HepG2 (cell line): ENCODE measurements at places on chromosomes 2 and 18. TPM values are rescaled to one million over a fixed set of nuclear protein-coding genes. Genes with fewer than 3 reads are reported as not detected.

The NT5DC4 gene
- total RNA-seq: 2.4 and 4.2 TPM in 2 replicates

The GALNT3 gene
- 0.29 TPM in 1 of 2 replicates, not detected in the other for total RNA-seq

The ZNF892 gene
- total RNA-seq: 0.21 TPM in 1 of 2 replicates, not detected in the other

The ABHD1 gene
- total RNA-seq: 0.04 TPM in 1 of 2 replicates, not detected in the other

The AMER3 gene
- total RNA-seq: not detected in 2 replicates

The UBR3 gene
- 28.0 and 31.6 TPM in 2 replicates for total RNA-seq

The DOK6 gene
- 14.7 and 17.2 TPM in 2 replicates for total RNA-seq

The LONRF2 gene
- total RNA-seq: not detected in 2 replicates

The SLC5A7 gene
- total RNA-seq: not detected in 2 replicates

The FBXO15 gene
- 0.09 TPM in 1 of 2 replicates, not detected in the other for total RNA-seq

The TTR gene
- 42.2 and 91.3 TPM in 2 replicates for total RNA-seq

The ANKRD53 gene
- total RNA-seq: not detected in 2 replicates

The CCDC148 gene
- 0.49 and 0.73 TPM in 2 replicates for total RNA-seq

DNA sequence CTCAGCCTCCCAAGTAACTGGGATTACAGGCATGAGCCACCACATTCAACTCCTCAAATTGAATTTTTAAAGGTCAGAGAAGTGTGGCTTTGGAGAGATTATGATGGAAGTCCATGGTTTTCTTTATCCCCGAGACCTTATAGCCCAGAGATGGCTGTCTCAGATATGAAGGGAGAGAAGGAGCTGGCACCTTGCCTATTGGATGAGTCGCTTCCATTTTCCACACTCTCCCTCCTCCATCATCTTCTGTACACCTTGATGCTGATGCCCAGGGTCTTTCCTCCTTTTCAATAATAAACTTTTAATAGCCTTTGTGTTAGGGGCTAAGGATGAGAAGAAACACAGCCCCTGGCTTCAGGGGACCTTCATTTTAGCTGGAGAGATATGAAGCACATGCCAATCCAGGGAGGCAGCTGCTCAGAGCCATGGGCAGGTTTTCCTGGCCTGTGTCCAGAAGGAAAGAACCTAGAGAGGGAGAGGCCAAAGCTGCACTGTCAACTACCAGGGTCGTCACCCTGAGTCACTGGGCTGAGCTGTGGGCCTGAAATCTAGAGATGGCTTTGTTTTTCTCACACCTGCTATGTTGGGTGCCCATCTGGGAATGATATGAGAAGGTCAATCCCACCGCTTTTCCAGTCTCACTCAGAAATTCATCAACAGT lies 146.0 kb upstream of the SERTAD2 start:
- DNase-seq: no peak

DNA sequence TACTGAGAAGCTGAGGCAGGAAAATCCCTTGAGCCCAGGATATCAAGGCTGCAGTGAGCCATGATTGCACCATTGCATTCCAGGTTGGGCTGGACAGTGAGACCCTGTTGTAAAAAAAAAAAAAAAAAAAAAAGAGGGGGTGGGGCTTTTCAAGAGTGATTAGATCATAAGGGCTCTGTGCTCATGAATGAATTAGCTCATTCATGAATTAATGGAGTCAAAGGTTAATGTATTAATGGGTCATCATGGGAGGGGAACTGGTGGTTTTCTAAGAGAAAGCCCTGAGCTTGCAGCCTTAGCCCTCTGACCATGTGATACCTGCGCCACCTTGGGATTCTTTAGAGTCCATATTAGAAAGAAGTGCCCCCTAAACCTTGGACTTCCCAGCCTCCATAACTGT lies 4.5 kb downstream of the SLC19A3 start:
- DNase-seq: peak; percentile 21

DNA sequence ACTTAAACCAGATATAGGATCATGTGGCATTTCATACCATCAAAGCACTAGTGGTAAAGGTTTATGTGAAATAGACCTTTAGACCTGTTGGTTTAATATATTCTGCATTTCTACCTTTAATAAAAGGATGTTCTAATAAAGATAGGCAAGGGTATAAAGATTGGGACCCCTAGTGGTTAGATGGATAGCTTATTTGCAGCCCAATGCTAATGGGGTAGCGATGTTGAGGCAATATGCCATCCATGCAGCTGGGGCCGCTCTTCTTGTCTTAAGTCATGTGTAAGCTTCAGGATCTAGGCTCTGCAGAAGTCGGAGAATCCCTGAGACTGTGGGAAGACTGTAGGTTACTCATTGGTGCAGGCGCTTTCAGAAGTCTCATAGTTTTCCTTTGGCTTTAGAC lies 114.9 kb downstream of the ICOS start:
- DNase-seq: no peak

DNA sequence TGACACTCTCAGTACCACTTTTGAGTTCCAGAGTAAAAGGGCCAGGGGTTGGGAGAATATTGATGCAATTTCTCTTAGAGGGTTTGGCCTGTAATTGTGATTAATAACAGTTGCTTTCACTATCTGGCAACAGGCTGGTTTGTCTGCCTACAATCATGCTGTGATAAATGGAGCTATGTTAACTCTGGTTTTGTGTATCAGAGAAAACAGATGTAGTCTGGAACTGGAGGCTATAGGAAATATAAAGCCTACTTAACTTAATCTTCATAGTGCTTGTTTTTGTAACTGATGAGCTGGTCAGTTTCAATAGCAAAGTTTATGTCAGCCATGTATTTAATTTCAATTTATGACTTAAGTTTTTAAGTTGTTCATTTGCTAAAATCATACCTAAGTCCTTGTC lies 138.0 kb downstream of the AGPS start:
- DNase-seq: no peak

DNA sequence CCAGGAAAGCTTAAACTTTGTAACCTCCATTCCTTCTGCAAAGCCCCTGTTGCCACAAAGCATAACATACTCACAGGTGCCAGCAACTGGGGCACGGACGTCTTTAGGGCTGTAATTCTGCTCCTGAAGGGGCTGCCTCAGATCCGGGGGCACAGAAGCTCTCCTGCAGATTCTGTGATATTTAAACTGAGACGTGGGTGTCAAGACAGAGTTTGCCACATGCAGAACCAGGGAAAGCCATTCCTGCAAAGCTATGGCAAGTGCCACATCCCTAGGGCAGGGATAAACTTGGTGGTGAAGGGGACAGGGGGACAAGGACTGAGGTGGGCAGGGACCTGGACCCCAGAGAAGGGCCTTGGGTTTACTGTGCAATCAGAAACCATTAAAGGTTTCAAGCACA lies 247.2 kb downstream of the EIPR1 start:
- no peak for DNase-seq

- no peak for DNase-seq
Observed at GRCh38 chr2:61702088-61702467, 151.8 kb downstream of the FAM161A start.

DNA sequence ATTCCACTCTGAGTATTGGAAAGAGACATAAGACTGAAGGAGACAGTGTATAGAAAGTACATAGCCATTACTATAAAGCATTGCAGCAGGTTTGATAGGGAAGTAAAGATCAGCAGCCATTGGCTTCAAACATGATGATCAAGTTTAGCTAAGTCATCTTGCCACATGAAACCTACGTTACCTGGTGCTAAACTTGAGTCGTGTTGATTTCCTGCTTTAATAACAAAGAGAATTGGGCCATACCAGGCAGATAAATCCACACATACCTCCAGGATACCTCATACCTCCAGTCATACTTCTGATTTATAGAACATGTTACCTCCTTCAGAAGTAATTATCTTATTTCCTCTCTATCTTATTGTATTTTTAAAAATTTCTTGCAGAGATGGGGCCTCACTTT lies 10.3 kb upstream of the KYNU start:
- no peak for DNase-seq

DNA sequence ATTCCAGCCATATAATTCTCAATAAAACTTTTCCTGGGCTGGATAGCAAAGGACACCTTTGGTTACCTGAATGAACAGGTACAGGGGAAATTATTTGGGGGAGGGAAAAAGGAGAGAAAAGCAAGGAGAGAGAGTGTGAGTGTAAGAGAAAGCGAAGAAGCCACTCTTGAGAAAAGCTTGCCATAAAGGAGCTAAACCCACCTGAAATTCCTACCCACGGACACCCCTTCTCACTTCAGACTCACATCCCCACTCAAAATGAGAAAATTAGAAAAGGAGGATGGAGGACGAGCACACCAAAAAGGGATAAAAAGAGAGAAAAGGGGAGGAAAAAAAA lies 354 bp downstream of the ZEB2 start:
- no peak for DNase-seq

DNA sequence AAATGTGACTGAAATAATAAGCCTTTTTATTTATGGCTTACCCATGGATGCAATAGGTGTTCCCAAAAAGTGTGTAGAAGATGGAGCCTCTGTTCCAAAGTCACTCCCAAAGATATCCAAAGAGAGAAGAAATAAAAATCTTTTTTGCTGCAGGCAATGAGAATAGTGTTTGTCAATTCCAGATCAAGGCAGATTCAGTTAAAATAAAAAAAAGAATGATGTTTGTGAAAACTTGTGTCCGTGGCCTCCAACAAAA lies 43.9 kb downstream of the COMMD1 start:
- DNase-seq: no peak

- DNase-seq: no peak
Observed at GRCh38 chr2:233044974-233045605, 12.6 kb downstream of the NEU2 start.

GRCh38 chr18:64219517-64219916 lies 70.6 kb upstream of the LINC00305 start:
- no peak for DNase-seq

DNA sequence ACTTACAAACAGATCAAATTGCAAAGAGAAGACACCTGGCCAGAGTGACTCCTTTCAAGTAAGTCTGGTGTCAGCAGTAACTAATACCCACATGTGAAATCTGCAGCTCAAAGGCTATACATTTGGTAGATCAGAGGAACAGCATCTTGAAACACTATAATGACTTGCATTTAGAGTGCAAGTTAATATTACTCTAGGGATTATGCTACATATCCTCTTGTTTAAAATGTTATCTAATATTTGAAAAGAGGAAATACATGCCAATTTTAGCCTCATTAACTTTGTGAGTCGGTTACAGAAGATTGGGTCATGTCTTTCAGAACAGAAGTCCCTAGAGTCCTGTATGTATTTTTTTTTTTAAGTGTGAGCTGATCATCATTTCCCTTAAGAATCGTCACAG lies 15.2 kb downstream of the LANCL1 start:
- DNase-seq: no peak

DNA sequence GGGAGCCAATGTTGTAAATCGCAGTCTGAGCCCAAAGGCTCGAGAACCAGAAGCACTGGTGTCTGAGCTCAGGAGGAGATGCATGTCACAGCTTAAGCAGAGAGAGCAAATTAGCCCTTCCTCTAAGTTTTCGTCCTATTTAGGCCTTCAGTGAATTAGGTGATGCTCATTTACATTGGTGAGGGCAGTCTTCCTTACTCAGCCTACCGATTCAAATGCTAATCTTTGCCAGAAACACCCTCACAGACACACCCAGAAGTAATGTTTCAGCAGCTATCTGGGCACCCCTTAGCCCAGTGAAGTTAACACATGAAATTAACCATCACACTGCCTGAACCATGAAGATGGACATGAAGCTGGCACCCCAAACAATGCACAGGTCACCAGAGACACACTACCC lies 385.1 kb downstream of the STK39 start:
- DNase-seq: no peak

GRCh38 chr18:31252522-31252921 lies 65.4 kb upstream of the DSG1 start:
- no peak for DNase-seq

- no peak for DNase-seq
Observed at GRCh38 chr2:141015341-141016047, 1115.3 kb downstream of the LRP1B start.

DNA sequence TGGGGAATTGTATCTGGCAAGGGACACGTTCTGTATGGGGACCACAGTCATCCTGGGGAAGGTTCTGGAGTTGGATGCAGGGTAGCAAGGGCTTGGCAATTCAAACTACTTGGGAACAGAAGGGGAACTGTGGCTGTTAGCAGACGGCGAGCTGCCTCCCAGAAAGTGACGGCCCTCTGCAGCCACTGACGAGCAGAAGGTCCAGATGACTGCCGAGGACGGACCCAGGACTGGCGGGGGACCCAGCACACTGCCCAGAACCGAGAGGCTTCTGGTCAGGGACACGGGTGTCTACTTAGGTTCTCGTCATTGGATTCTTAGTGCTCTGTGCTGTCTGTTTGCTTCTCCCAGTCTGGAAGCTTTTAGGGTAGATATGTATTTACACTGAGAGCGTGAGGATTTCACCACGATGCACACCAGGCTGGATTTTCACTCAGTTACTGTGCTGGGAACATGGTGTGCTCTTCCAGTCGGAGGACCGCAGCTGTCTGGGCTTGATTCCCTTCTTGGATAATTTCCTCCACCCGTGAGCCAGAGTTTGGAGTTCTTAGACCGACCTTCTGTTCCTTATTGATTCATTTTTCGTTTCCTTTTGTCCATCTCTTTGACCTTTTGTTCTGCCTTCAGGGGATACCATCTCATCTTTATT lies 13.4 kb downstream of the GPR35 start:
- DNase-seq: no peak

- DNase-seq: no peak
Observed at GRCh38 chr2:150617351-150617978, 130.0 kb upstream of the RND3 start.

GRCh38 chr2:224723586-224724217 lies 7.5 kb upstream of the CCDC195 start:
- no peak for DNase-seq

DNA sequence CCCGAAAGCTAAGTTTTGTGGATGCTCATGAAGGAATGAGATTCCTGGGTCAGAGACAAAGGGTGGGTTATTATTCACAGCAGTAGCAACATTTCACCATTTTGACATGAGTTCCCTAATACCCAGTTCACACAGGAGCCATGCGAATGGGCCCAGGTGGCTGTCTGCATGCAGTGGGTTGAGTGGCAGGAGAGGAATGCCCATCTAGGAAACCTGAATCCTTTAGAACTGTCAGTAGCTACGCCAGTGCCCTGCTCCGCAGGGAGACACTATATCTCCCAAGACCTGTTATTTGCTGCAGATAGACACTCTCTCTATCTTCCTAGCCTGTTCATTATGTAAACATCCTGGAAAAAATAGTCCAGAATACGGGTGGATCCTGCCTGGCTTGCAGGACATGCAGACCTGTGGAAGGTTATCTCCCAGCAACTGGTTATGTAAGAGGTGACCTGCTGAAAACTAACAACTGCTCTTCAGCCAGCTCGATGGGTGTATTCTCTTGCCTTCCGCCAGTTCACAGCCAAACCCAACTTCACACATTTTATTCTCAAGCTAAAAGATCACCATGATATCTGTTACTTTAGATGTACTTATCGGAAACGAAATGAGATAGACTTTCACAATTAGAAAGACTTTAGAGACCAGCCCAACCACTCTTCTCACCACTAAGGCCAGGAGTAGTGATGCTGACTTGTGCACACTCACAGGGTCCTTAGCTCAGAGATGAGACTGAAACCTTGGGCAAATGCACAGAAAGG lies 59.1 kb downstream of the MBP start:
- no peak for DNase-seq

DNA sequence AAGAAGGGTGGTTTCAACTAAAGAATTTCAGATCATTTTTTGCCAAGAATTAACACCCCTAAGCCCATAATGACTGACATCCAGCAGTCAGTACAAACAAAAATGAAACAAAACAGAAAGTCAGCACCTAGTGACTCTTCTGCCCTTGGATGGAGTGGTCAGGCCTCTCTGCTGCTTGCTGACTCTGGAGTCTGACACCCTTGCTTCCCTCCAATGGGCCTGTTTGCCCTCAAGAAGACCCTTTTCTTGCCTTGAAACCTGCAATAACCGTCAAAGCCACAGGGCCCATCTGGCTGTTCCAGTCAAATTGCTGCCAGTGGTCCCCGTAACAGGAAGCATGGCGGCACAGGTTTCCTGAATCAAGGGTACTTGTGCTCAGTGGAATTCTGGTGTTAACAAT lies 27.2 kb upstream of the CYTIP start:
- DNase-seq: no peak
